Mucosa of gallbladder (tissue), 1 donor: ENCODE measurements at places on chromosomes 11 and 22. TPM values are rescaled to one million over a fixed set of nuclear protein-coding genes. Genes with fewer than 3 reads are reported as not detected.

DNA sequence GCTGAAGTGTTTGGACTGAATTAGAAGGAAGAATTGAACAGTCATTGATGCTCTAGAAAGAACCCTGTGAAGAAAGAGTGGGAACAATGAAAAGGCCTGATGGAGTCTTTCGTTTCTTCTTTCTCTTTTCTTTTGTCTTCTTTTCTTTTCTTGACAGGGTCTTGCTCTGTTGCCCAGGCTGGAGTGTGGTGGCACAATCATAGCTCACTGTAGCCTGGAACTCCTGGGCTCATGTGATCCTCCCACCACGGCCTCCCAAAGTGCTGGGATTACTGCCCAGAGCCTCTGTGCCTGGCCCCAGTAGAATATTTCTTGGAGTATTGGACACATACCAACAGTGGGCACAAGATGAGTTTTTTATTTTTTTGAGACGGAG, 1.1 kb downstream of the FEN1 start:
- DNase-seq = no peak

Gene CALCA
- not detected for total RNA-seq

GRCh38 chr11:113817162-113817561, 37.6 kb downstream of the CLDN25 start:
- no peak for DNase-seq

Gene KRTAP5-9
- total RNA-seq = 0.23 TPM

GRCh38 chr22:47086596-47087248, 324.3 kb downstream of the TBC1D22A start:
- no peak for DNase-seq

DNA sequence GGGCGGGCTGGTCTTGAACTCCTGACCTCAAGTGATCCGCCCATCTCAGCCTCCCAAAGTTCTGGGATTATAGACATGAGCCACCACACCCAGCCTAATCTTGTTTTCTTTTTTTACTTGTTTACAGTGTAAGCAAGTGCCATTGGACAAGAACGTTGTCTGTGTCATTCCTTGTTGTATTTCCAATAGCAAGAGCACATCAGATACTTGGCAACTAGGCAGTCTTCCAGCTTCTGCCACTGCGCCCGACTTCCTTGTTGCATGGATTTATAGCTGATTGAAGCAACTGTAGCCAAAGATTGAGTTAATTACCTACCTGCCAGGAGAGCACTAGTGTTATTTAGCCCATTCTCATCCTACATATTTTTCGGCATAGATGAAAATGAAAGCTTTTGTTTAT, 3.1 kb upstream of the SGSM3 start:
- DNase-seq = peak; percentile 80

- DNase-seq = no peak
These were observed 404 bp downstream of the DCHS1 start for GRCh38 chr11:6655020-6655789.

DNA sequence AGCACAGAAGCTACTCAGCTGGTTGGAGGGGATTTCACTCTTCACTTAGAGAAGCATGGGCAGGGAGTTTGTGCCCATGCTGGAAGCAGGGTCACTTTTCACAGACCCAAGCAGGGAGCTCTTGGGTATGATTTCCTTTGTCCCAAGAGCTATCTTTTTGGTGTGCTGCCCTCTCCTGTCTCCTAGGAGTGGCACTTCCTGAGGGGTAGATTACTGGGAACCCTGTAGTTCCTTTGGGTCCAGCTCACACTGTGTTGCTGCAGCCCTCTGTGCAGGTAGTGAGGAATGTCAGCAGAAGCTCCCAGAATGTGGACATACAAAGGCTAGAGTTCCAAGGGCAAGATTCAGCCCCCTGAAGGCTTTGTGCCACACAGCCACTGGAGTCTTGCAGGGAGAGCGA, 537.1 kb upstream of the ANO3 start:
- DNase-seq = no peak
